ENCODE measurements at places on chromosomes 2 and 18. TPM values are rescaled to one million over a fixed set of nuclear protein-coding genes. Genes with fewer than 3 reads are reported as not detected.

The TMEM198 gene
- 0.80 TPM for total RNA-seq

The RGPD5 gene
- 8.8 TPM for total RNA-seq

The TTN gene
- total RNA-seq, result 0.01 TPM

The ABHD1 gene
- total RNA-seq, result 0.50 TPM

The SNTG2 gene
- not detected for total RNA-seq

The TCF7L1 gene
- total RNA-seq, result 11.6 TPM

The CRYGD gene
- not detected for total RNA-seq

The CCDC121 gene
- 3.7 TPM for total RNA-seq

The ALS2 gene
- 13.5 TPM for total RNA-seq

The COLEC11 gene
- 0.76 TPM for total RNA-seq

The FBLN7 gene
- 0.57 TPM for total RNA-seq

The SCN7A gene
- not detected for total RNA-seq

The CKAP2L gene
- total RNA-seq, result 12.4 TPM

The IL36RN gene
- 0.12 TPM for total RNA-seq

All from A549 treated with dexamethasone at 1 μM for 4 hours (cell line).